CD4-positive, alpha-beta memory T cell (primary cell): ENCODE measurements at places on chromosomes 5 and 9. TPM values are rescaled to one million over a fixed set of nuclear protein-coding genes. Genes with fewer than 3 reads are reported as not detected.

Gene ACTBL2
- total RNA-seq, result not detected

Gene PIK3R1
- total RNA-seq, result 151 TPM

Gene OR1J4
- total RNA-seq, result not detected

Gene PSMD5
- total RNA-seq, result 46.4 TPM

DNA sequence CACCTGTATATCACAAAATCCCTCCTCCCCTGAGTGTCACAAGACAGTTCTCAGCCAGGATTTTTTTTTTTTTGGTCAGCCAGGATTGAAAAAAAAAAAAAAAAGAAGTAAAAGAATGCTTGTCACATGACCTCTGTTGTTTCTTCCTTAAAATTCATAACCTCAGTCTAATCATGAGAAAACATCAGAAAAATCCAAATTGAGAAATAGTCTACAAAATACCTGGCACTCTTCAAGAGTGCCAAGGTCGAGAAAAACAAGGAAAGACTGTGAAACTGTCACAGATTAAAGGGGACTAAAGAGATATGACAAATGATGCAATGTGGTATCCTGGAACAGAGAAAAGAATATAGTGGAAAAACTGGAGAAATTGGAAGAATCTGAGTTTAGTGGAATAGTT lies 58.5 kb upstream of the SUB1 start:
- DNase-seq, result no peak

Gene FGF1
- not detected for total RNA-seq

DNA sequence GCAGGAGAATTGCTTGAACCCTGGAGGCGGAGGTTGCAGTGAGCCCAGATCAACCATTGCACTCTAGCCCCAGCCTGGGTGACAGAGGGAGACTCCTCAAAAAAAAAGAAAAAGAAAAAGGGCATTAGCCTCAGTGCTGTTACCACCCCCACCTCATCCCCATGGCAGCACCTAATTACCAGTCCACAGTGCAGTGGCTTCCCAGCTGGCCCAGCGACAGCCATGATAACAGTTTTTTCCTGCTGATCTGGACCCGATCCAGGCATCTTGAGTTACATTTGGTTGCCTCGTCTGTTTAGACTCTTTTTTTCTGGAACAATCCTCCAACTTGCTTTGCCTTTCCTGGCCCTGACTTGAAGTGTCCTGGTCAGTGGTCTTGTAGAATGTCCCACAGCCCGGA lies 24.4 kb downstream of the NCS1 start:
- no peak for DNase-seq

DNA sequence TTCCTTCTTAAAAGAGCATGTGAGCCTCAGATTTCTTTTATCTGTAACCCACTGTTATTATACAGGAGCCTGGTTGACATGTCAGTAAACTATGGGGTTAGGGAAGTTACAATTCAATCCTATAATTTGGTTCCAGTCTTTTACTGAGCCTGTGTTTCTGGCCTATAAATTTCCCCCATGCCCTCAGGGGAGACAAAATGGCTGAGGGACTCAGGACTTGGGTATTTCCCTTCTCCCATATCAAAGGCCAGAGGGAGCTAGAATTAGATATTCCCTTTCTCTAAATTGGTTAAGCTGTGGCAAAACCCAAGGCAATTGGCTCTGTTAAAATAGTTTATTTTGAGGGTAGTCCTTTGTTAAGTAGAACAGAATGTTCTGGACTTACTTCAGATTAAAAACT lies 823.2 kb downstream of the TLE1 start:
- DNase-seq, result no peak

Gene STK32A
- not detected for total RNA-seq

DNA sequence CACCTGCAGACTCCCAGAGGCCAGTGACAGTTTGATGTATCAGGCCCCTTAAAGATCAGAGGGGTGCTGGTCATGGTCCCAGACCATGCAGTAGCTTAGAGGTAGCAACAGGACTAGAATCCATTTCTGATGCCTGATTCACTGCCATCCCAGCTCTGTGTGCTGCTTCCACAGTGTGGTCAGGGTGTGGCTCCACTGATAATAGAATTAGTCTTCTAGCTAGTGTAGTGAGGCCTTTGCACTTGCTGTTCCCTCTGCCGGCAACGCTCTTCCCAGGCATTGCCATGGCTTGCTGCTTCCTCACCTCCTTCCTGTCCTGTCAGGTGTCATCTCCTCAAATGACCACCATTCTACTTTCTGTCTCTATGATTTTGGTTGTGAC lies 15.8 kb downstream of the PPARGC1B start:
- DNase-seq, result no peak
